Stimulated activated CD4-positive, alpha-beta T cell treated with anti-CD3 and anti-CD28 coated beads, TNF-alpha, amount 100 ng/mL, for 48 hours (primary cell): ENCODE measurements at places on chromosomes 12 and 14.

DNA sequence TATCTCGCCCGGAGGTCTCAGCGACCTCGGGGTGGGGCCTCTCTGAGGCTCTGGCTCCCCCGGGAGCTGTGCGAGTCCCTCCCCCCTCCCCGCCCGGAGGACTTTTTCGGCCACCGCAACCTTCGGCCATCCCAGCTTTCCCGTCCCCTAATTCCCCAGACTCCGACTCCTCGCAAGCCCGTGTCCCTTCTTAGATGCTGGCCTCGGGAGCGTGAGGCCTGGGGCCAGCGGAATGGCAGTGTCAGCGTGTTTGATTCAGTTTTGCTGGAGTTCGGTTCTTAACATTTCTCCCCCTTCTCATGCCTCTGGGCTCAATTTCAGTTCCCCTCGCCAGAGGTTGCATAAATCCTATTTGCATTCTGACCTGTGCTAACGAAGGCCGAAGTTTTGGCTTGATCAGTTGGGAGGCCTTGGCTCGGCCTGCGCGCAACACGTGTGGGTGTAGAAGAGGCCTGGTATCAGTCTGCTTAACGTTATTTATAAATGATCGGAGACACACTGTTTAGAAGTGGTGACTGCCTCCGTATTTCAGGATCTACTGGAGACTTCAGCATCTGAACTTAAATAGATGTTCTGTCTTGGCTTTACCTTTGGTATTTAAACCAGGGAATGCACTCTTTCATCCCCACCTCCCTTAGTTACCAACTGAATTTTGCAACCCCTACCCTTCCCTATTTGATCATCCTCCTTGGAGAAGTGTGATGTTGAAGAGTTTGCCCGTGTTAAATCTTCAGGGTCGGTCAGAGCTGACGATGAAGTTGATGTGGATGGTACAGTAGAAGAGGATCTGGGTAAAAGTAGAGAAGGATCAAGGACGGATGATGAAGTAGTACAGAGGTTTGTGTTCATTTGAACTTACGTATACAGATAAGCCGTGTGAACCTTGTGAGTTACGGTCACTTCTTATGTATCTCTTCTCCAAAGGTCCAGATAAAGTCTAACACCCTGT is 851 bp downstream of the HSP90B1 start:
- DNase-seq: peak; percentile 27

- DNase-seq: no peak
These were observed 58.1 kb upstream of the DIO2 start for GRCh38 chr14:80269353-80269925.

- no peak for DNase-seq
These were observed 5.5 kb downstream of the ASIC1 start for GRCh38 chr12:50062728-50063460.

DNA sequence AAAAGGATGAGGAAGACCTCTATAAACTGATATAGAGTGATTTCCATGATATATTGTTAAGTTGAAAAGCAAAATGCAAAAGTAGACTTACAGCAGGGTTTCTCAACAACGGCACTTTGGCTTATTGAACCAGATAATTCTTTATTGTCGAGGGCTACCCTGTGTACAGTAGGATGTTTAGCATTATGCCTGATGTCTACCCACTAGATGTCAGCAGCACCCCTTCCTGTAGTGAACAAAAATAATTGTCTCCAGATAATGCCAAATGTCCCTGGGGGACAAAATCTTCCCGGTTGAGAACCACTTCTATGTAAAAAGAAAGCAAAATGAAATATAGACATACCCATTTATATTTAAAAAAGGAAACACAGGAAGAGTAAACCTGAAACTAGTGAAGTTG is 32.4 kb downstream of the ABCD2 start:
- no peak for DNase-seq

DNA sequence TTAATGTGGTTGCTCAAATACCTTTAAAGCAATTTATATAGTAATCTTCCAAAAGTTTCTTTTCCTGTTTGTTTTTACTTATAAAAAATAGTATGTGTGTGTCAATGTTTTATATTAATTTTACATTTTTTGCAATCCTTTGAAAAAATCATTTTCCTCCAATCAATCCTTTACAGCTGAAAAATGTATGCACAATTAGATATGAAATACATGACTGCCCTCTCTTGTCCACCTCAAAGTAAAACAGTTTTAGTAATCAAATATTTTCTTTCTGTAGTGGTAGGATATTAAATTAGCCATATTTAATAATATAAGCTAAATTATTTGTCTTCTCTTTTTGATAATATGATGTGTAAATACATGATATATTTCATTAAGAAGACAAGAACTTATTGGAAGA is 269.9 kb downstream of the ADAMTS20 start:
- DNase-seq: no peak

DNA sequence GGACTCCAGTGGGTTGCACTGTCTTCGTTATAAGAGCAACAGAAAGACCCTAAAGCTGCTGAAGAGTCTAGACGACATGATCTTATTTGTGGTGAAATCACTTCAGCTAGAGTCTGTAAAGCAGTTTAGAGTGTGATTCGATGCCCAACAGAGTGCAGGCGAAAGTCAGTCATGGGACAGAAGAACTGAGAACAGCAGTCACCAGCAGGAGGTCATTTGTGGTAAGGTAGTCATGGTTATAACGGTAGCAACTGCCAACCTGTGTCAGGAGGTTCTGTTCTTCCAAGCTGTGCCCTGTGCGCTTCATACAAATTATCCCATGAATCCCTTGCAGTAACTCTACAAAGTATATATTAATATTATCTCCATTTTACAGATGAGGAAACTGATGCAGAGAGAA is 954.1 kb downstream of the AACS start:
- no peak for DNase-seq

DNA sequence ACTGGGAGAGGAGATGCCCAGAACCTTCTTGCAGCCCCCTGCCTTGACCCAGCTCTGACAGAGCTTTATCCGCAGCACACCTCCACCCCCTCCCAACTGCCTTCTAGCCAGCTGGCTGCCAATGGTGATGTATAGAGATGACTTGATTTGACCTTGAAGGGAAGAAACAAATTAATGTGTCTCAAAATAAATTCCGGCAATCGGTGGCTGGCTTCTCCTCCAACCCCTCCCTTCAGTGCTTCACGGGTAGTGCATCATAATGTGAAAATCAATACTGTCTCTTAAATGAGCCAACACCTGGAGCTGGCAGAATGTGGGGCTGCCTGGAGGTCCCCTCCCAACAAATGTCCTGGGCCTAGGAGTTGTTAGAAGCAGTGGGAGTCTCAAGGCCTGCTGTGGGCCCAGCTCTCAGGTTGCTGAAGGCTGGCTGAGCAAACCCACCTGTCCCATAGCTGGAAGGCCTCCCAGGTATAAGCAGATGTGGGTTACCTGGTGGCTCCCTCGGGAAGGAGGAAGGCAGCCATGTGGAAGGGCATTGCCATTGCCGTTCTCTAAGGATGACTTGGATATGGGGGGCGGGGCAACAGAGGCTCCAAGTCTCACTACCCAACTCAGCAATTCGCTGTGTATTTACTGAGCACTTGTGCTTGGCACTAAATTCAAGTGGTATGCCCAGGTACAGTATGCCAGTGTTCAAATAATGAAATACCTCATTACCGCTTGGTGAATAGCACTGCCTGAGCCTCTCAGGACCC is 23.2 kb downstream of the HSPB8 start:
- DNase-seq: no peak

DNA sequence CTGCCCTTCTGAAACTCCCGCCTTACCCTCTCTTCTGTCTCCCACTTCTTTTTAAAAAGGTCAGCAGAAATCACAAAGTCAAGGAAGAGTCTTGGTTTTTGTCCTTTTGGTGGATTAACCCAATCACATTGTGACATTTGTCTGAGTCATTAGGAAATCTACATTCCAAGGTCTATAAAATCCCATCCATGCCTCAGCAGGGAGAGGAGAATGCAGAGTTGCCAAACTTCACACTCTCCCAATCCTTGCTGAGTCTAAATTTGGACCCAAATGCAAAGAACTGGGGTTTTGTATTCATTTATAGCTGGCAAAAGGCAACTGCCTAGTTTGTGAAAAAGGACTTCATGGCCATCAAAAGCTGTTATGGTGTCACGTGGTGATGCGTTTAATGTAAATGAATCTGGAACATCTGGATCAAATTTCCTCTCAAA is 67.9 kb downstream of the TMEM30B start:
- no peak for DNase-seq

DNA sequence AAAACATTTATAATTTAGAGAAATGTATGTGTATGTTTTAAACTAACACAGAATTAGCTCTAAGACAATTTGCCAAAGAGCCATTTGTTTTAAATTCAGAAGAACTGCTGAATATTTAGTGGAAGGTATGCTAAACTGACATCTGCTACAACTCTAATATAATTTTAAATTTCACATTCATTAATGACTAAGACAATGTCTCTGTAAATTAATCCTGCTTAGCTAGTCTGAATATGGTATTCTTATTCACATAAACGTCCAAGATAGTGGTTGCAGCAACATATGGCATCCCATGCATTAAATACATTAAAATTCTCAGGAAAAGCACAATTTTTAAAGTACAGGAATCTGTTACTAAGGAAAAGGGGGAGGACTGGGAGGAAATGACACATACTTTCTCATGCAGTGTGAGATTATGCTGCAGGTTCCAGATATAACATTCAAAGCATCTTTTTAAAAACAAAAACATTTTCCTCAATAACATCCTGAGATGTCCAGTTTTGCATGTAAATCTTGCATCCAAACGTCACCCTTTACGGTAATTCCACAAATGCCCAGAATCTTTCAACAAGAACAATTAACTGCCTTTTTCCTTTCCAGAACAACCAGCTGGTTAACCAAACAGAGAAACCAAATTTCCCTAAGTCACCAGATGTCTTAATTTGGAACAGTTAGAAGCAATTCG is 26.9 kb downstream of the WDR89 start:
- DNase-seq: no peak

DNA sequence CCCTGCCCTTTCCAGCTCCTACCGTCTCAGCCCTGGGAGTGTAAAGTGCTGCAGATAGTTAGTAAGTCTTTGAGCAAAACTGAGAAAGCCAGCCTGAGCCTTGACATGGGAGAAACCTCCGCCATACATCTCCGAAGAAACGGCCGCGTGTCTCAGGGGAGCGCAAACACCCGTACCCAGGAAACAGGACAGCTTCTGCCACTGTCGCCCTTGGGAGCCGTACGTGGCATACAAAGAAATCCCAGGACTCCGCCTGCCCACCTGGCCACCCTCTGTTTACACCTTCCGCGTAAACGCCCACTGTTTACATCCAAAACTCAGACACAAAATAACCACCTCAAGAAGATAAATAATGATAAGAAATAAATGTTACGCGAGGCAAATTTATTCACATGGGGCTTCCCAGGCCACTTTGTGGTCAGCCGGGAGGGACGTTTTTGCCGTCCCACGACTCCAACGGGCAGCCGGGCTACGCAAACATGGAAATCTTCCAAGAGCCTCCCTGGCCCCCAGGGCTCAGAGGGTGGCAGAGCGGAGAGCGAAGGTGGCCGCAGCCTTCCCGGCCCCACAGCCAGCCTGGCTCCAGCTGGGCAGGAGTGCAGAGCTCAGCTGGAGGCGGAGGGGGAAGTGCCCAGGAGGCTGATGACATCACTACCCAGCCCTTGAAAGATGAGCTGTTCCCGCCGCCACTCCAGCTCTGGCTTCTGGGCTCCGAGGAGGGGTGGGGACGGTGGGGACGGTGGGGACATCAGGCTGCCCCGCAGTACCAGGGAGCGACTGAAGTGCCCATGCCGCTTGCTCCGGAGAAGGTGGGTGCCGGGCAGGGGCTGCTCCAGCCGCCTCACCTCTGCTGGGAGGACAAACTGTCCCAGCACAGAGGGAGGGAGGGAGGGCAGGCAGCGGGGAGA is at the start of gene BDKRB2:
BDKRB2 (plus strand) TSS at position 689 of the 908 bp plus-strand sequence. CDS start 32,269 bp downstream, outside the sequence.
- DNase-seq: no peak

DNA sequence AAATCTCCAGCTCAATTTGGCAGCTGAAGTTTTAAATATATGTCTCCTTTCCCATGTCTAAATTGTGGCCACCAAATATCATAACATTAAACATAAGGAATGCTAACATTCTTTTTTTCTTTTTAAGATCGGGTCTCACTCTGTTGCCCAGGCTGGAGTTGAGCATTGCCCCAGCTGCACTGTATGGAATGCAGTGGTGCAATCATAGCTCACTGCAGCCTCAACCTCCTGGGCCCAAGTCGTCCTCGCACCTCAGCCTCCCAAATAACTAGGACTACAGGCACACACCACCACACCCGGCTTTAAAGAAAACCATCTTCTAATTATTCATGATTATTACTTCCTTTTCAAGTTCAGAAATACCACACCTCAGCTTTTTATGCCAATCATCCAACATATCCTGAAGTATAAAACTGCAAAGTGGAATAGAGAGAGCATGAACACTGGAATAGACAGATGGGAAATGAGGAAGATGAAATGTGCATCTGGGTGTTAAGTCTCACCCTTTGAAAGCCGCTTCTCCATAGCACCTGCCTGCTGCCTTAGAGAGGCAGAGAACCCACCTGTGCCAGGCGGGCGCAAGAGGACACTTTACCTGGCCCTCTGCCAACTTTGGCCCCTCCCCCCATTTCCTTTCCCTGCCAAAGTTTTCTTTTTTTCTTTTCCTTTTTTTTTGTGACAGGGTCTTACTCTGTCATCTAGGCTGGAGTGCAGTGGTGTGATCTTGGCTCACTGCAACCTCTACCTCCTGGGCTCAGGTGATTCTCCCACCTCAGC is 2.8 kb upstream of the EML1 start:
- DNase-seq: no peak

DNA sequence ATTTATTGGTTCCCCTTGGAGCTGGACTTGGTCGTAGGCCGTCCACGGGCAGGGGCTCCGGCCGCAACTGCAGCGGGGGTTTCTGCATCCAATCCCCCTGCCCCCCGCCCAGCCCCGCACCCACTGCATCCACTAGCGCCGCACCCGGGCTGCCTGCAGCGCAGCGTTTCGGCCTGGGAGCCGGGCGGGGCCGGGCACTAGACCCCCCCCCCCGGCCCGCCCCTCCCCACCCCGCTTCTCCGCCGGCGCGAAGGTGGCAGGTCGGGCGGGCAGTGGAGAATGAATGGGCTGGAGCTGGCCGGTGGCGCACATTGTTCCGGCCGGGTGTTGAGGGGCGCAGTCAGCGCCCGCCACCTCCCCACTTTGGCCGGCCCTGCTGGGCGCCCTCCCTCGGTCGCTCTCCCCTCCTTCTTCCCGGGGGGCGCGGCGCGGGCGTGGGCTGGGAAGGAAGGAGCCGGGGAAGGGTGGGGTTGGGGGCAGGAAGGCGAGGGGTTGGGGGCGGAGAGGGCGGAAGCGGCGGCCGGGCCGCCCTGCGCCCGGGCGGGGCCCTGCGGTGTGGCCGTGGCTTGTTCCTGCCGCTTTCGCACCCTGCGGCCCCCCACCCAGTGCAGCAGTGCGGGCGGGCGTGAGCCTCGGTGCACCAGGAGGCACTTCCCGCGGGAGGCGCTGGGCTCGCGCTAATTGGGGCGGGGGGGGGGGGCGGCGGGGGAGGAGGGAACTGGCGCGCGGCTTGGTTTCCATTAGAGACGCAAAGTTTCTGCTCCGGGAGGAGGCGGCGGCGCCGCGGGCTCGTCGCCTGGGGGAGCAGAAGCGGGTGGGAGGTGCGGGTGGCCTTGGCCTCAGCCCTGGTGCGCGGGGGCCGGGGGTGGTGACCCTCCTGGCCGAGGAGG is 841 bp downstream of the CALM1 start:
- peak; percentile 45 for DNase-seq

GRCh38 chr14:60975551-60975950 is 5.3 kb downstream of the TRMT5 start:
- DNase-seq: no peak
